Immature natural killer cell (primary cell): ENCODE measurements at places on chromosomes 13 and 19.

GRCh38 chr13:104657196-104657595 lies 1591.0 kb upstream of the SLC10A2 start:
- DNase-seq, result no peak

GRCh38 chr19:40585241-40585981 lies 8.7 kb downstream of the SHKBP1 start:
- DNase-seq, result no peak

DNA sequence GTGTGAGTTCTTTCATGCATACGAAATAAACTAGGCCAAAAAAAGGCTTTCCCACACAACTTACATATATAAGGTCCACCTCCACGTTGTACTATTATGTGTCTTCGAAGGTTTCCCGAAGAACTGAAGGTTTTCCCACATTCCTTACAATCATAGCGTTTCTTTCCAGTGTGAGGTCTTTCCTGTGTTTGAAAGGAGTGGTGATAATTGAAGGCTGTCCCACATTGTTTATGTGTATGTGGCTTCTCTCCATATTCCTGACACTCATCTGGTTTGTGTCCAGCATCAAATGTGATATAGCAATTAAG lies 14.6 kb downstream of the ZNF442 start:
- no peak for DNase-seq

- no peak for DNase-seq
Measured at GRCh38 chr19:52600639-52601024, 30.5 kb downstream of the ZNF701 start.

DNA sequence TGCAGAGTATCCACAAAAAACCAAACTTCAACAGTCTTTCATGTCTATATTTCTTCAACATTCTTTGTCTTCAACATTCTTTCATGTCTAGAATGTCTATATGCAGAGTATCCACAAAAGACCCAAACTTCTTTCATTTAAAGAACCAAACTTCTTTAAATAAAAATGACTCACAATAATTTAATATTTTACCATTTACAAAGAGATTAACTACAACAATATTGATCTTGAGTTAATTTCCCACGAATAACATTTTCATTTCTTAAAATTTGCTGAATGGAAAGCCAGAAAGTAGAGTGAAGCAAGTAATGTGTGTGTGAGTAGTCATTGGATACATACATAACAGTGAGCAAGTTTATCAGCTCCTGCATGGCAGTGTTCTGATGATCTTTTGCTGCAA lies 1069.7 kb downstream of the EFNB2 start:
- no peak for DNase-seq
